ENCODE measurements at places on chromosomes 16 and 17.

- no peak for DNase-seq
These were observed 89.8 kb upstream of the ZNF750 start for GRCh38 chr17:82929676-82930042.

GRCh38 chr16:28163699-28164098, 48.1 kb downstream of the XPO6 start:
- no peak for DNase-seq

GRCh38 chr16:64203126-64203525, 918.7 kb downstream of the CDH11 start:
- no peak for DNase-seq

DNA sequence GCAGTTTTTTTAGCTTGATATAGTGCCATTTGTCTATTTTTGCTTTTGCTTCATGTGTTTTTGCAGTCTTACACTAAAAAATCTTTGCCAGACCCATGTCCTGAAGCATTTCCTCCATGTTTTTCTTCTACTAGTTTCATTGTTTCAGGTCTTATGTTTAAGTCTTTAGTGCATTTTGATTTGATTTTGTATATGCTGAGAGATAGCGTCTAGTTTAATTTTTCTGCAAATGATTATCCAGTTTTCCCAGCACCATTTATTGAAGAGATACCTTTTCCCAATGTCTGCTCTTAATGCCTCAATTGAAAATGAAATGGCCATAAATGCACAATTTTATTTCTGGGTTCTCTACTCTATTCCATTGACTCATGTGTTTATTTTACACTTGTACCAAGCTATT, 40.8 kb upstream of the NACA2 start:
- no peak for DNase-seq

GRCh38 chr17:61338874-61339478, 60.7 kb upstream of the TBX2 start:
- DNase-seq, result no peak

GRCh38 chr16:20359997-20360396, 7.5 kb upstream of the UMOD start:
- DNase-seq, result no peak

GRCh38 chr16:66081775-66082366, 284.6 kb upstream of the CDH5 start:
- DNase-seq, result no peak

- DNase-seq, result no peak
These were observed 47.8 kb downstream of the PITPNM3 start for GRCh38 chr17:6508519-6509030.

DNA sequence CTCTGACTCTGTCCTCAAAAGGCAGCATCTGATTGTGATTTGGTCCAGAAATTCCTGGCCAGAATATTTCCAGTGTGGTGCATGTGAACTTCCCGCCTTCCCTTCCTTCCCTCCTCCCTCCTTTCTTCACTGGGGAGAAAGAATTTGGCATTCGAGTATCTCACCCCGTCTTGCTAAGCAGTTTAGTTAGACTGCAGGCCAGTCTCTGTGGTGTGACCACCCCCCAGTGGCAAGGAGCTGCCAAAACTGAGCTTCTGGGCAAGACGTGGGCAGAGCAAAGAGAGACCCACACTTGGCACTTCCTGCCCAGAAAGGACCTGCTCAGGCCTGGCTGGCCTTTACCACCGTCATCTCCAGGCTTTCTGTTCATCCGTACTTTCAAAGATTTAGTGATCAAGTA, 36.4 kb downstream of the SNX20 start:
- no peak for DNase-seq

DNA sequence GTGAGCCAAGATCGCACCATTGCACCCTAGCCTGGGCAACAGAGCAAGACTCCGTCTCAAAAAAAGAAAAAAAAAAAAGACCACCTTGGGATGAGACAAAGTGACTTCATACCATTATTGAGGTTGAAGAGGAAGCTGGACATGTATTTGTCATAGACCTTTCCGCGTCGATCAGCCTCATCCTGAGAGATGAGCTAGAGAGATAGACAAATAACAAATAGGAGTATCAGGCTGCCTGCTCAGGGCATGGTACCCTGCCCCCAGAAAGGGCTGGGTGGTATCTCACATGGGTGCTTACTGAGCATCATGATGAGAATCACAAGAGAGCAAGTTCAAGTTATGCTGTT, 22.1 kb downstream of the CNTNAP1 start:
- no peak for DNase-seq

DNA sequence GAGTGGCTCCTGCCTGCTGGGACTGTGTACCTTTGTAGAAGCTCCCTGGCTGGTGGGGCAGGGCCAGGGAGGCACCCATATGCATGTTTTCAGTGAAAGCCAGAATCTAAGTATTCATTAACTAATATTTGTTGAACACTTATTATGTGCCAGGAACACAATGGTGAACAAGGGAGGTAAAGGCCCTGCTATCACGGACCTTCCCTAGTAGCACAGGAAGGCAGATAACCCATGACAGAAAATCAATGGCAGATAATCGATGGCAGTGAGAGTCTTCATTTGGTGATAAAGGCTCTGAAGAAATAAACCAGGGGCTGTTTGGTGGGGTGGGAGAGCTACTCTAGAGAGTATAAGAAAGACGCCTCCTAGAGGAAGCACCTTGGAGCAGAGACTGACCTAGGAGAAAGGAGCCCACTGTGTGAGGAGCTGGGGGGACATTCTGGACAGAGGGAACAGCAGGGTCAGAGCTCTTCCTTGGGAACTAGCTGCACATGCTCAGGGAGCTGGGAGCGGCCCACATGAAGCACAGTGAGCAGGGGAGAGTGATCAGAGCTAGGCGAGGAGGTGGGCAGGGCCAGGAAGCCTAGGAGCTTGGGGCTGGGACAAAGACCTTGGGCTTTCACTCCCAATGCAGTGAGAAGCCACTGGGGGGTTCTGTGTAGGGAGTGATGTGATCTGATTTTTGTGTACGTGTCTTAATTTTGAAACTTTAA, 78.5 kb downstream of the SPECC1 start:
- no peak for DNase-seq

DNA sequence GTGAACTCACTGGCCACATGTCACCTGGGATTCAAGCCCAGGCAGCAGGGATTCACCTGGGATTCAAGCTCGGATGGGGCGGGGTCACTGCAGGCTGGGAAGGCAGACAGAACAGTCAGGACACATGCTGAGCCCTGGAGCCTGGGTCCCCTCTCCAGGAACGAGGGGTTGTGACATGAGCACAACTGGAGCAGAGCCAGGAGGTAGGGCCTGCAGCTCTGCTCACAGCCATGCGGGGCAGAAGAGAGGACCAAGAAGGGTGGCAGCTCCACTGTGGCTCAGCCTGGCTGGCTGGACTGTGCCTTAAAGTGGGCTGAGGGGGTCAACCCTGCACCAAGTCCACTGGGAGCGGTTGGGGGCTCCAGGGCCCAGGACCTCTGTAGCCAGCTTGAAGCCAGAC, 150.1 kb downstream of the RAB11FIP4 start:
- no peak for DNase-seq

DNA sequence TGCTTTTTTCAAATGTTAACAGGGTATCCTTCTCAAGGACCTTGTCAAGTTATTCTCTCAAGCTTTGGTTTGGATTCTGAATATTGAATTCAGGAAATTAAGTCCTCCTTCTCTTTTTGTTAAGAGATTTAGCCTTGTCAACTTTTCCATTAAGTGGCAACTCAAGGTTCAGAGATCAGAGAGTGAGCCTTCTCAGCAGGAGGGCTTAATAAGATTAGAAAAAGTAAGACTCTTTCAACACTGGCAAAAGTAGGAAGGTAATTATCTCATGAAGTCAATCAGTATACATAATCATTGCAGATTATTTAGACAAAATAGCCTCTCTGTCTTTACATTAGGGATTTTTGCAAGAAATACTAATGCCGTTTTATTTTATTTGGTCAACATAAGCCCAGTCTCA, 330.7 kb downstream of the KIF2B start:
- no peak for DNase-seq

DNA sequence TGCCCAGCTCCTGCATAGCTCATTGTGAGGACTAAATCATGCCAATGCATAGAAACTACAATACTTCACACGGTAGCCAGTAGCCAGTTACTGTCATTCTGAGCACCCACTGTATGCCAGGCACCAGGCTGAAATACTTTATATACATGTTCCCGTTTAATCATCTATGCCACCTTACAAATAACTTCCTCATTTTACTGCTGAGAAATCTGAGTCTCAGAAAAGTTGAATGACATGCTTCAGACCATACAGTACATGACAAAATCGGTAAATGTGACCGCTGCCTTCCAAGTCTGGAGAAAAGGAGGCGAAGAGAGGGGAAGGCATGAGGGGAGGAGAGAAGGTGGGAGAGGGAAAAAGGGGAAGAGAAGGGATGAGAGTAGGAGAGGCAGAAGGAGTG, 9.2 kb upstream of the TLCD3B start:
- DNase-seq, result no peak

DNA sequence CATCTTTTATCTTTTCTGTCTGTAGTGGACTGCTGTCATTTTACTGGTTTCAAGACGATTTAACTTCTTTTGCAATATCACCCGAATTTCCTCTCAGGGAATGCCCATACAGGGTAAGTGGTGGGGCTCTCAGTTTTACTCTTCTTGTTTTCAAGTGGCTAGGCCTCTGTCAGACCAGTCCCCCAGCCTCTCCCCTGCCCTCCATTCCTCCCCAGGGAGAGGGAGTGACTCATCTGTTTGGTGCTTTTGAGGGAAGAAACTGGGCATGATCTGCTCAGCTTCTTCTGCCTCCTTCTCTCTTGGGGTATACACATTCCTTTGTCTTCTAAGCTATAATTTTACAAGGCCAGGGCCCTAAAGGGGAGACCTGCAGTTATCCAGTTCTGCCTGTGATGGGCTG, 332.0 kb downstream of the CBLN1 start:
- no peak for DNase-seq

- DNase-seq, result no peak
These were observed 127.1 kb downstream of the MAF start for GRCh38 chr16:79473456-79473855.

GRCh38 chr17:6352801-6353560, 81.9 kb downstream of the AIPL1 start:
- DNase-seq, result no peak
